Large intestine (tissue), 12 donors: ENCODE measurements at places on chromosomes 12 and 14. TPM values are rescaled to one million over a fixed set of nuclear protein-coding genes. Genes with fewer than 3 reads are reported as not detected.

The PROX2 gene
- 1.5 TPM for polyA plus RNA-seq

GRCh38 chr12:75157385-75157784 lies 52.3 kb downstream of the KCNC2 start:
- H3K27ac ChIP-seq, result no peak overlapping the region
- no peaks in the 10 kb centered on the region for H3K27me3 ChIP-seq
- no peaks in the 10 kb centered on the region for H3K4me1 ChIP-seq
- no peak overlapping the region for H3K4me3 ChIP-seq
- DNase-seq, result no peak

The RTL1 gene
- 0.16 TPM for polyA plus RNA-seq

The AKAP3 gene
- 2.4 TPM for polyA plus RNA-seq

The GPR68 gene
- polyA plus RNA-seq, result 2.9 TPM
